ENCODE measurements at places on chromosomes 1 and 21.

GRCh38 chr1:145695821-145696629 lies 11.1 kb downstream of the PDZK1 start:
- H3K27ac ChIP-seq: no peak overlapping the region
- no peak overlapping the region for H3K4me3 ChIP-seq
- no peak for DNase-seq
- no peaks in the 10 kb centered on the region for H3K36me3 ChIP-seq
- H3K27me3 ChIP-seq: no peaks in the 10 kb centered on the region

- no peak overlapping the region for H3K27ac ChIP-seq
- H3K4me3 ChIP-seq: no peak overlapping the region
- H3K36me3 ChIP-seq: no peaks in the 10 kb centered on the region
Observed at GRCh38 chr1:209702832-209703231, 1.8 kb upstream of the HSD11B1 start.

- H3K36me3 ChIP-seq: no peaks in the 10 kb centered on the region
- no peak for DNase-seq
- no peak overlapping the region for H3K4me3 ChIP-seq
- H3K27ac ChIP-seq: no peak overlapping the region
- H3K27me3 ChIP-seq: no peaks in the 10 kb centered on the region
- H3K4me1 ChIP-seq: no peaks in the 10 kb centered on the region
Observed at GRCh38 chr1:208581209-208581608, 337.0 kb upstream of the PLXNA2 start.

- DNase-seq: no peak
- no peaks in the 10 kb centered on the region for H3K4me1 ChIP-seq
Observed at GRCh38 chr1:22903113-22903512, 69.6 kb downstream of the LACTBL1 start.
